ENCODE measurements at places on chromosomes 12 and 14.

DNA sequence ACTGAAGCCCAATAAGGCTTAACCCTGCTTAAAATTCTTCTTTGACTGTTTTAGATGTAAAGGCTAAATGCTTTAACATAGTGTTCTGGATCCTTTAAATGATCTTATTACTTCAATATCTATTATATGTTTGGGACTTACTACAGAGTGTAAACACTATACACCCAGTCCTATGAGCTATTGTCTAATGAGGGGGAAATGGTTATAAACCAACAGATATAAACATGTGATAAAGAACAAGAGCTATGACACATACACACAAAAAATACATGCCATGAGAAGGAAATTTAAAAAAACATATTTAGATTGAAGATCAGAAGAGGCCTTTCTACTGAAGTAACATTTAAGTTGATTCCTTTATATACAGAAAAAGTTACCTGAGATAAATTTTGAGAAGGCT is 505.1 kb downstream of the FOXG1 start:
- no peak for DNase-seq

DNA sequence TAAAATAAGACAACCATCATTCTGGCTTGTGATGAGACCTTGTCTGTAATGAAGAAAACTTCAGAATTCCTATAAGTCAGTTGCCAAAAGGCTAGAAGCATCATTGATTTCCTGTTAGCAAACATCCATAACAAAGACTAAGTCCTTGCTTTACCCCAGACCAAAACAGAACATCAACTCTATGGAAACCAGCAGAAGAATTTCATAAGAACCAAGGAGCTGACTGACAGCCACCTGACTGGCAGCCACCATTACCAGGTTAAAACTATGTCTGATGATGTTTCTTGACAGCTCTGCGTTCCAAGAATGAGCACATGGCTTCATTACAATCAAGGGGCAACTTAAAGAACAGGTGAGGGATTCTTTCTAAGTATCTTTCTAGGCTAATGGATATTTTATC is 29.3 kb downstream of the HECTD4 start:
- DNase-seq: no peak

DNA sequence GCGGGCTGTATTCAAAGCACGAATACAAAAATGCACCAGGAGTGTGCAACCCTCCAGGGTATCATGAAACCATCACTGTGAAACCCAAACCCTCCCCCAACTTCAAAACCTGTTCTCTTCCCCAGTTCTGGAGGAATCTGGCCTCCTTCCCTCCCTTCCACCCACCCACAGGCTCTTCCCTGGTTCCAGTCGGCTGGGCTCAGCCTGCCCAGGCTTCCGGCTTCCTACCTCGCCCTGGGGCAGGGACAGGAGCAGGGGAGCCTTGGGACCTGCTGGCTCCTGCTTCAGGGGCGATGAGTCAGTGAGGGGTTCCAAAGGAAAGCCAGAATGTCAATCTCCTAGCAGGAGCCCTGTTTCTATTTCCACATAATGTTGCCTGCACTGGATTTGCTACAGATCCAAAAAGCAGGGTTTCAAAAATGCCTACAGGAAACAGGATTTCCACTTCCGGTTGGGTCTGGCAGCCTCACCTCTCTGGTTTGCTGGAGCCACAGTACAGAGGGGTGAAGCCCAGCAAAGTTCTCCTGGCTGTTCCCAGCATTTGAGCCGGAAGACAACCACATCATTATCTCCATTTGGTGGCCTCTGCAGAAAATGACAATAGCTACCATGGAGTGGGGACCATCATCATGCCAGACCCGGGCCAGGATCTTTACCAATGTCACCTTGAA is 278.3 kb downstream of the DPF3 start:
- DNase-seq: no peak

DNA sequence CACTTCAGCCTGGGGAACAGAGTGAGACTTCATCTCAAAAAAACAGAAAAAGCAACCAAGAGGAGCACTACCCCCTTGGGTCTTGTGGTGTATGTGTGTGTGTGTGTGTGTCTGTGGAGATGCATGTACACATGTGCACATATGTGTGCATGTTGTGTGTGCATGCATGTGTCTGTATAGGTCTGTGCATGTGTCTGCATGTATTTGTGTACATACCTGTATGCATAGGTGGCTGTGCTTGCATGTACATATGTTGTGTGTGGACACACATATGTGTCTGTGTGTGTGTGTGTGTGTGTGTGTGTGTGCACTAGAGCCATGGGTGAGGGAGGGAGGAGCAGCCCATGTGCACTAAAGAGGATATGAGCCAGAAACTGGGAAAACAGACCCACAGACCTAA is 49.1 kb downstream of the ARL6IP4 start:
- DNase-seq: no peak

GRCh38 chr14:39430762-39431415 is 1.3 kb downstream of the FBXO33 start:
- DNase-seq: no peak

- DNase-seq: no peak
Observed at GRCh38 chr12:132710043-132710404, 618 bp upstream of the PGAM5 start.

- no peak for DNase-seq
Observed at GRCh38 chr14:33851931-33852330, 98.9 kb downstream of the EGLN3 start.

DNA sequence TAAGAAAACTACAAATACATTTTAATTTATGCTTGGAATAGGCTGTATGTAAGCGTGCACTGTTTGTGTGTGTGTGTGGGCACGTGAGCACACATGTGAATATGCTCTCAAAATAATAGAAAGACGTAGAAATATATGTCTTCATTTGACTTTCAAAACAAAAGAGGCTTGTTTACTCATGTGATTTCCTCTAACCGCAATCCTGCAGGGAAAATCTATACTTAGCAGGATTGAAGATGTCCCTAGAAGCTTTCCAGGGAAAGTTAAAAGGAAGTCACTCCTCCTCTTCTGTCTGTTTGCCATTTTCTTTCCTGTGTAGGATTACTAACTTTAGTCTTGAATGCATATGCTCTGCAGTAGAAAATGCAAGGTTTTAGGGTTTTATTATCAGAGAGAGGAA is 404.7 kb downstream of the MDGA2 start:
- no peak for DNase-seq

DNA sequence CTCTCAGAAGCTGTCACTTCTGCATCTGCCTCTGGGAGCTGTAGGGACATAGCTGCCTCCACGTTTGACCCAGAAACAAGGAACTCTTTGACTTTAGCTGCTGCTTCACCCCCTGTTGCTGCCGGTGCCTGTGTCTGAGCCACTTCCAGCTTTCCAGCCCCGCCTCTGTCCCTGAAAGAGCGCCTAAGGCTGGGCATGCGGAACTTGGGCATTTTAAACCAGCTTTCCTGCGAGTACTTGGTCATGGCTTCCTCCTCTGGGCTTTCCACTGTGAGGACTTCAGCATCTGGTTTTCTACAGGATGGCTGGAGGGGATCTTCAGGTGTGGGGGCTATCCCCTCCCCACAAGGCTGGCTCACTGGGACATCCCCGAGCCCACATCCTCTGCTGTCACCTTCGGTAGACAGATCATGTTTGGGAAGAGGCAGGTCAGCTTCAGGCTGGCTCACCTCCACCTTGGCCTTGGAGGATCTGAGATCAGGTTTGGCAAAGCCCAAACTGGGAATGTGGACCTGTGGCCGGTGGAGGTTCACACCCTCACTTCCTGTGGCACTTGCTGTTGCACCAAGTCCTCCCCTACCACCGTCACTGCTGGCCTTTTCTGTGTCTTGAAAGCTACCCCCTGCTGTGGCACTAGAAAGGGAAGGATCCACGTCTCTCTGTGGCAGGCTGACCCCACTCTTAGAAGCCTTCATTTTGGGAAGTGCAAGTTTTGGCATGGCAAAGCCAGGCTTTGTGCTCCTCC is 15.2 kb downstream of the PLD4 start:
- no peak for DNase-seq

DNA sequence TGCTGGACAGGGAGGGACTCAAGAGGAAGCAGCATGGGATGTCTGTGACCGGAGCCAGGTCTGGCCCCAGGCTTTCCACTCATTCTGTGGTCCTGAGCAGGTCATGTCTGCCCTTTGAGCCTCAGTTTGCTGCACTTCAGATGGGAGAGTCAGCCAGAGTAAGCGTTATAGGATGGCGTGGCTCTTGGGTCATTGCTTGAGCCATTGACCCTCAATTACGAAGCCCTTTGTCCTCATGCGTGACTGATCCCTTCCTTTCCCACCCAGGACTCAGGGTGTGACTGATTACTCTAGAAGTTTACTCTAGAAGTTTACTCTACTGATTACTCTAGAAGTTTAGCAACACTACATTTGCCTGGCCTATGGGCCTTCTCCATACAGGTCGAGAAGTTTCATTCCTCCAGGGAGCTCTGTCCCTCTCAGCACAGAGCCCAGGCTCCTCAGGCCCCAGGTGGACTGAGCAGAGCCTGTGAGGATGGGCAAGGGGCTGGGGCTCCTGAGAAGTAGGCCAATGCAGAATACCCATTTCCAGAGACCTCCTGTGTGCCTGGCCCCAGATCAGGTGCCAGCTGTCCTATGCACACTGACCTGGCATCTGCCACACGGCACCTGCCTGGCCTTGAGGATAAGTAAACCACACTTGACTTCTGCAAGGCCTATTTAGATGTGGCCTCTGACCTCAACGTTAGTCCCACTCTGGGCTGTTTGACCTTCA is 7.6 kb upstream of the IFI27 start:
- DNase-seq: no peak

DNA sequence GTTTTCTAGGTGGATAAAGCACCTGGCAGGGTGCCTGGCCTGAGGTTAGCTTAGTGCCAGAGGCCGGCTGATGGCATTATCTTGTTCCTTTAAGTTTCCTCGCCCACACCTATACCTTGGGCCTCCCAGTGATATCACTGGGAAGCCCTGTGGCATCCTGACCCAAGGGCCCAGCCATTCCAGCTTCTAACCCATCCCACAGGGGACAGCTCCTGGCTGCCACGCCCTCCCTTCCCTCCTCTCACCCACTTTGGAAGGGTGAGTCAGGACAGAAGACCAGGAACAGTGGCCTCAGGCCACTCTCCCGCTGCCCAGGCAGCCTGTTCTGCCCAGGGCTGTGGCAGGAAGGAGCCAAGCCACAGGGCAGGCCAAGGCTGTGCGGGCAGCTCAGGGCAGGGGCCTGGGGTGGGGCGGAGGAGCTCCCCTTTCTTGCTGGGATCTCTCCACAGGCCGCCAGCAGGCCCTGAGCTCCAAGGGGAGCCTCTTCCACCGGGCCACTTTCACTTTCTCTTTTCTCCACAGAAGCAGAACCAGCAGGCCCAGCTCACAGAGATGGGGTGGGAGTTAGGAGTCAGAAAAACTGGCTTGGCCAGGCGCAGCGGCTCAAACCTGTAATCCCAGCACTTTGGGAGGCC is 75.1 kb downstream of the IRF2BPL start:
- no peak for DNase-seq

GRCh38 chr12:22321638-22322037 is 12.9 kb downstream of the ST8SIA1 start:
- no peak for DNase-seq

DNA sequence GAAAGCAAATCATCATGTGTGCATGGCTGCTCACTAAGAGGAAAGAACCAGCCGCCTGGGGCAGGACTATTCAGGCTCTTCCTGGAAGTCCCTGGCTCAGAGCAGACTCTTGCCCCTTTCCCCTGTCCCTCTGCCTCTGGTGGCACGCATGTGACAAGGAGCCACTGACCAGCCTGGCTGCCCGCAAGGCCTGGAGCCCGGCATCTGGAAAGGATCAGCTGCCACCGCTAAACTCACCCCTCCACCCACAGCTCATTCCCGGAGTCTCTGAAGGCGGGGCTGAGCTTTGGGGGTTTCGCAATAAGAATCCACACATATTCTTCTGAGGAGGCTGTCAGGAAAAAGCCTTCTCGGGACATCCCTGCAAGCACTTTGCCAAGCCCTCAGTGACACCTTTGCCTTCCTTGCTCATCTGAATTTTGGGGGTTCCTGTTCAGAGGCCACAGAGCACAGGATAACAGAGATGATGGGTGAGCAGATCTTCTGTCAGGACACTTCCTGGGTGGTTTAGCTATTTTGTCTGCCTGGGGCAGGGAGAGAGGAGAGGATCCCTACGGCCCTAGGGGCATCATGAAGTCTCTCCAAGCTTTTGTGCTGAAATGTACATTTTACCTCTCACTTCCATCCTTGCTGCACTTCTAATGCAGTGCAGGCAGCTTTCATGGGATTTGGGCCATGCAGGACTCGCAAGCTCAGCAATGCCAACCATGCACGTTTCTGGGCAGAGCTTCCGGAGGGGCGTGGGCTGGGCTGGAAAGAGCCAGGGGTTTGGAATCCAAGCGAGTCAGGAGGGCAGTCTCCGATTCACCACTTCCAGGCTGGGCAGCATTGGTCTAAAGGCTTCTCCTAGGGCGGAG is 124.8 kb upstream of the MAP1LC3B2 start:
- DNase-seq: no peak

GRCh38 chr14:103057372-103058163 is at the start of gene CDC42BPB:
TSS of gene CDC42BPB (minus strand) at chr14:103057549. CDS start at chr14:103057173, 376 bp downstream.
- no peak for DNase-seq

DNA sequence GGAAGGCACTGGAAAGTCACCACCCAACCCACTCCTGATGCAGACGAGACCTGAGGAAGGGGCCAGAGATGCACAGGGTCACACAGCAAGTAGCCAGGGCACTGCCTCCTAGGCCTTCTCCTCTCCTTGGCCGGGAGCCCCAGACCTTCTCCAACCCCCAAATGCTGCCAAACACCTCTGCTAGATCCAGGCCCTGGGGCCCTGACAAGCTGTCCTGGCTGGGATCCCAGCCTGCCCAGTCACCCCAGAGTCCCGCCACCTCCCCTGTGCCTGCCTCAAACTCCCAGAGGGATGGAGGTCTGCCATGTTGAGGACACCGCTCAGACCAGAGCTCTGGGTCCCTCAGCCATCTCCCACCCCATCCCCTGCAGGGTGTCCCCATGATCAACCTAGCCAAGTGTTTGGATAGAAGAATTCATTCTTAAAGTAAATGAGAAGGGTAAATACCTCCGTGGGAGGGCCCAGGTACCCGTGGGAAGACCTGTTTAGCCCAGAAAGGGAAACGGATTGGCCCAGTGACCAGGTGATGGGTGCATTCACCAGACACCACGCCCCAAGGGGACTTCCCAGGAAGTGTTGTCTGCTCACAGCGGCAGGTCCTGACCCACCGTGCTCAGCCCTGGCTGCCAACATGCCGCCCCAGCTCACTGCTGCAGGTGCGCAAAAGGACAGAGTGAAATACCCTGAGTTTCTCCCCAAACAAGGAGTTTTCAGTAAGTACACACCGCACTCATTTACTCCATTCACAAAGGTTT is 4.6 kb upstream of the DIO3 start:
- DNase-seq: no peak

- DNase-seq: no peak
Observed at GRCh38 chr12:12819752-12820311, 6.7 kb downstream of the DDX47 start.

GRCh38 chr12:75976113-75976512 is 55.5 kb downstream of the PHLDA1 start:
- no peak for DNase-seq

DNA sequence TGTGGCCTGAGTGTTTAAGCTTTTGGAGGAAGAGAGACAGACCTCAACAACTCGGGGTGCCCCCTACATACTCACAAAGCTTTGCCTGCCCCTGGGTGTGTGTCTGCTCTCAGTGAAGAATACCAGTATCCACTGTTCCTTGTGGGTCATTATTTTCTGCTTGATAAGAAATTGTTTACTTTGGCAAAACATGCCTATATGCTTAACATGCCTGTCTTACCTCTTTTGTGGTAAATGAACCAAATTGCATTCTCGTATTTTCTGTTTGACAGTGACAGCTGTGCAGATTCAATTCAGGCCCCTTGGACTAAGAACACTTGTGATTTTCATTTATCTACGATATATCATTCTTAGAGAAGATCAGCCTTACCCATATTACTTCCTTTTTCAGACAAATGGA is 50.6 kb upstream of the REP15 start:
- no peak for DNase-seq

- no peak for DNase-seq
Observed at GRCh38 chr14:57820581-57820980, 45.3 kb downstream of the SLC35F4 start.
